ENCODE measurements at places on chromosomes 7 and 10. TPM values are rescaled to one million over a fixed set of nuclear protein-coding genes. Genes with fewer than 3 reads are reported as not detected.

The IFIT3 gene
- total RNA-seq = 6.0 TPM

The ASAH2B gene
- 2.1 TPM for total RNA-seq

The PRTFDC1 gene
- total RNA-seq = 5.9 TPM

The SNCG gene
- 1.5 TPM for total RNA-seq

The MEOX2 gene
- 8.9 TPM for total RNA-seq

The FAM171A1 gene
- 40.9 TPM for total RNA-seq

DNA sequence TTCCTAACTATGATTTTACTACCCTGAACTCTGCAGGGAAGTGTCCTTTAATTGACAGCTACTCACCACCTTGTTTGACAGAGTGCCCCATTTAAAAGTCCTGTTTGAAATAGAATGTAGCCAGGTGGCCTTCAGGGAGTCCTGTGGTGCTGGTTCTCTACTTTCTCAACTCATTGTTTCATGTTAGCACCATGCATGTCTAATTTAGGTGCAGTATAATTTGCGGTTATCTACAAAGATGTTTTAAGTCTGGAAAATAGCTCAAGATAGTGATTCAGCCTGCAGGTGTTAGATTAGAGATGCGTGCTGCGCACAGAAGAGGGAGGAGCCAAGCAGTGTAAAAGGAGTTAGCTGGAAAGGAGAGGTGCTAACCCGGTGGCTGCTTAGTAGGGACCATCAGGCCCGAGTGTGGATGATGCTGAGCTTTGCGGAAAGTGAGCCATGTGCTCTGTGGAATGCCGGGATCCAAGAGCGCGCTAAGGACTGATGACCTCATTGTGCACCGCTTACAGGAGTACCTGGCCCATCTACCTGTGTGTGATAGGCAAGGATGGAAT lies 1.2 kb downstream of the CCM2 start:
- H3K4me1 ChIP-seq = peaks cover 16% of the 10 kb centered on the region
- no peak for DNase-seq
- H3K36me3 ChIP-seq = no peaks in the 10 kb centered on the region
- H3K27ac ChIP-seq = peak overlapping the region; percentile 85

- H3K27me3 ChIP-seq = no peaks in the 10 kb centered on the region
- H3K36me3 ChIP-seq = peaks cover 31% of the 10 kb centered on the region
- H3K27ac ChIP-seq = no peak overlapping the region
Measured at GRCh38 chr10:118307859-118308258, 34.3 kb downstream of the FAM204A start.

DNA sequence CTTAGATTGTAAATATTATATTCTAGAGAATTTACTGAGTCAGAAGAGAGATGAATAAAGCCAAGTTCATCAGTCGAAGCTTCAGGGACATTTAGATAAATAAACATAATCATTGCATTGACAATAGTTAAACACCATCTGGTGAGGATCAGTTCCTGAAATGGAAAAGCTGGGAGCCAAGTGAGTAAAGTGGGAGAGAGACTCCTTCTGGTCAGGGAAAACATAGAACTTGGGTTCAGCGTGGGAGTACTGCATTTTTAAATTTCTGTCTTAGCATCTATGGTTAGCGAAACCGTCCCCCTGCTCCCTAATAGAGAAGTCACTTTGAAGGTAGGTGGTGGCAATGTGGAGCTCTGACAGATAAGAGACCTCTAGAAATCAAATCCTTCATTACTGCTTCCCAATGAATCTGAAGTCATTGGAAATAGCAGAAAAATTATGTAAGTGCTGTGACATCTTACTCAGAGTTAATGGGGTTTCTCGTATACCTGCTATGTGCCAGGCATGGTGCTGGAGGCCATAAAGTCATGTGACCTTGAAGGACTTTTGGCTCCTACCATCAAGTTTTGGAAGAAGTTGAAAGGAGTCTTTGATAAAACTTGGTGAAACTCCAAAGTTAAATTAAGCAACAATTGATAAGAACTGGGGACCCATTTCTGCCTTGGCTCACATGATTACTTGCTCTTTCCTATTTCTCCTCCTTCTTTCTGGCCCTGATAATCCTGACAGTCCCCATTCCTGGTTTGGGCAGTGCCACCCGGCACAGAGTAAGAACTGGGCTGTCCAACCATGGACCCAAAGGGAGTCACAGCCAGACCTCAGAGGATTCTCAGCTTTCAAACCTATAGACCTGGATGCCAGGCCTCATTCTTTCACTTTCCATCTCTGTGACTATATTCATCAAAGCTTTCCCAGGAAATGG lies 211.2 kb downstream of the C7orf25 start:
- DNase-seq = no peak
- H3K27ac ChIP-seq = no peak overlapping the region
- no peak overlapping the region for H3K4me3 ChIP-seq

DNA sequence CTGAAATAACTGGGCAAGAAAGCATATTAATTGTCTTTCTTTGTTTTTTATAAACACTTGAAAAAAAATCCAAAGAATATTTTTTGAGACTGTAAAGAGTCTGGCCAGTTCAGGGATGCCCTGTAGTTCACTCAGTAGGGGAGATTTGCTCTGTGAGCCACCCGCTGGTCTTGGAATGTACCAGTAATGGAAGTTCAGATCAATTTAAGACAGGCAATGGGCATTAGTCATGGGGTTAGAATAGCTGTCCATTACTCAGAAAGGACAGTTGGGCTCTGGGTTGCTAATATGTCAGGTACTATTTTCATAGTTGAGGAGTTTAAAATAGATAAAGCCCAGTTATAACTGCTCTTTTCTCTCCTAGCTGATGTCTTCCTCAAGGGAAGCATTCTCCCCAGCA lies 38.7 kb downstream of the A1CF start:
- H3K4me1 ChIP-seq = peaks cover 11% of the 10 kb centered on the region
- no peak overlapping the region for H3K4me3 ChIP-seq
- H3K27me3 ChIP-seq = no peaks in the 10 kb centered on the region
- H3K36me3 ChIP-seq = no peaks in the 10 kb centered on the region

DNA sequence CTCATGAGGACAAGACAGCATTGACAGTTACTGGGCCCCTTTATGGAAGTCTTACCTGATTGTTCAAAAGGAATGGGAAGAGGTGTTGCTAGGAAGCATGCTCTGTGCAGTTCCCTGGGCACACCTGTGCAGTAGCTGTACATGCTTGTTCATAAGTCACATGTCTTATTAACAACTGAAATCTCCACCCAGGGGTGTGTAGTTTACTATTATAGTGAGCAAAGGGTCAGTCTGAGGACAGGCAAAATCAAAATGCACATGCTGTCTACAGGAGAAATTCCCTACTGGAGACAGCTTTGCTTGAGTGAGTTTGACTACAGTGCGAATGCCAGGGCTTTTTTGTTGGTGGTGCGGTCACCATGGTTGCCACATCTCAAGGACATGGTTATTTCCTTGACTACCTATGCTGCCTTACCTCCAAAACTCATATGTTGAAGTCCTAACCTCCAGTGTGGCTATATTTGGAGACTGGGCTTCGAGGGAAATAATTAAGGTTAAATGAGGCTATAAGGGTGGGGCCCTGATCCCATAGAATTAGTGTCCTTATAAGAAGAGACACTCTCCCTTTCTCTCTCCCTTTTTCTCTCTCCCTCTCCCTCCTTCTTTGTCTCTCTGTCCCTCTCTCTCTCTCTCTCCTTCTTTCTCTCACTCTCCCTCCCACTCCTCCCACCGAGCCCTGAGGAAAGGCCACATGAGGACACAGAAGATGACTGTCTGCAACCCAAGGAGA lies 48.3 kb upstream of the RNF32 start:
- H3K4me3 ChIP-seq = no peak overlapping the region
- peaks cover 15% of the 10 kb centered on the region for H3K4me1 ChIP-seq
- no peak overlapping the region for H3K27ac ChIP-seq
- no peak for DNase-seq
- H3K36me3 ChIP-seq = peaks cover 5% of the 10 kb centered on the region
- H3K27me3 ChIP-seq = no peaks in the 10 kb centered on the region

DNA sequence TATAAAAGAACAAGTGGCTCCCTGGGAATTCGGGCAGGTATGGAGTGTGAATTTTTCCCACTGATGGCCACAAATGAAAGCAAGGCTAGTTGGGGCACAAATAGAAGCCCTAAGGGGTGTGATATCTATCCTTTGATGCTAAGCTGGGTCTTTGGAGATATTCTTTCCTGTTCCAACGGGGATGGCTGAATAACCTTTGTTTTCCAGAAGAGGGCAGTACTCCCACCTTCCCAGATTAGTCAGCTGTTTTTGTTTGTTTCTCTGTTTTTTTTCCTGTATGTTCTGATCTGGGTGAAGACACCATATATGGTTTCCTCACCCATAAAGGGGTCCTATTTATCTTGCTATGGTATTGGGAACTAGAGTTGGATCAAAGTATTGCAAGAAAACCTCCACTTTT lies 947.7 kb upstream of the SORCS1 start:
- H3K27ac ChIP-seq = no peak overlapping the region
- H3K4me3 ChIP-seq = no peak overlapping the region
- H3K27me3 ChIP-seq = no peaks in the 10 kb centered on the region
- no peak for DNase-seq
- H3K36me3 ChIP-seq = no peaks in the 10 kb centered on the region
- no peaks in the 10 kb centered on the region for H3K4me1 ChIP-seq

DNA sequence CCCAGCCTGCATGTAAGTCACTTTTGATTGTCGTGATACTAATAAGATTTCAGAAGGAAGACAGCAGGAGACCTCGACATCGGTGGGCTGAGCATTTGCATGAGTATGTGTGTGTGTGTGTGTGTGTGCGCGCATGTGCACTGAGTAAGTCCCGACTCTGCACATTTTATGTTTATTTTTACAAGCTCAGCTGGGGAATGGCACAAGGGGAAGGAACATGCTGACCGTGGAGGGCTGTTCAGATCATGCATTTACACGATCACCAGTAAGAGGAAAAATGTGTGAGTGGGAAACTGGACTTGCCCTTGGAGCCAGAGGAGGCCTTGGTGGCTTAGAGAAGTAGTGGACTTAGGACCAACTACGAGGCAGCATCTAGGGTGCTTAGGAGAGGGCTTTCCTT lies 41.3 kb downstream of the IL2RA start:
- no peaks in the 10 kb centered on the region for H3K4me1 ChIP-seq
- peaks cover 13% of the 10 kb centered on the region for H3K27me3 ChIP-seq
- no peak for DNase-seq
- H3K36me3 ChIP-seq = no peaks in the 10 kb centered on the region

DNA sequence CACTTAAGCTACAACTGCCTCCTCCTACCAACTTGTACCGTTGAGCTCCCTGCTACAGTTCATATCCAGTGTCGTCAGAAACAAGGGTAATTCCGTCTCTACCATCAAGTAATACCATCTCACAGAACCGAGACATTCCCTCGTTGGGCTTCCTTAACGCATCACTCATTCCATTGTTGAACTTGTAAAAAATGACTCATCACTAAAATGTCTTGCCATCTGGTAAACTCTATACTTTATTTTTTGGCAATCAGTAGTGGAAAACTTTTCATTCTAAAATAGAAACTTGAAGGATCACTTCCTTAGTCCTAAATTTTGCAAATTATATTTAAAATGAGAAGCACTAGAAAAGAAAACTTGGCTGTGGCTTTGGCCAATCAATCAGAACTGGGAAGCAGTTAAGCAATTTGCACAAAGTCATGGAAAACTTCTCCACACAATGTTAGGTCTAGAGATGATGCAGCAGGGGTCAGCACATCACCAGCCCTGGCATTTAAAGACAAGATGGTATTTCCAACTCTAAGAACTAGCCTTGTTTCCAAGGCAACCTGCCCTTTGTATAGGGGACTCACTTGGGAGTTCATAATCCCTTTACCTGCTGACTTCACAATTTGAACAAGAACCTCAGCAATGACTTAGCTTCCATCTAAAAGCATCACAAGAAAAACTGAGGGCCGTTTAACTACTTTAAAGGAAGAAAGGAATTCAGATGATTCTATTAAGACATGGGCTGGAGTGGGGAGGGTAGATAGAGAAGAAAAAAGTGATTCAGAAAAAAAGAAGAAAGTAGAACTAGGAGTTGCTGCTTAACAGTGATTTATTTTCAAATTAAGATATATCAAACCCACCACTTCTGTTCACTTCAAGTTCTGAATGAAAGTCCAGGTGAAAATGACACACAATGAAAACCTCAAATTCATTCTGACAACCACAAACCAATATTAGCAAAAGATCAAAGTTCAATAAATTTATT lies 288.1 kb downstream of the PARD3 start:
- peak overlapping the region; percentile 62 for H3K27ac ChIP-seq
- no peaks in the 10 kb centered on the region for H3K27me3 ChIP-seq
- DNase-seq = no peak
- peaks cover 34% of the 10 kb centered on the region for H3K4me1 ChIP-seq
- peaks cover 4% of the 10 kb centered on the region for H3K36me3 ChIP-seq
- no peak overlapping the region for H3K4me3 ChIP-seq

GRCh38 chr7:68892236-68892635 lies 706.0 kb upstream of the AUTS2 start:
- no peak overlapping the region for H3K27ac ChIP-seq
- H3K27me3 ChIP-seq = no peaks in the 10 kb centered on the region
- H3K4me1 ChIP-seq = peaks cover 4% of the 10 kb centered on the region
- H3K4me3 ChIP-seq = no peak overlapping the region

DNA sequence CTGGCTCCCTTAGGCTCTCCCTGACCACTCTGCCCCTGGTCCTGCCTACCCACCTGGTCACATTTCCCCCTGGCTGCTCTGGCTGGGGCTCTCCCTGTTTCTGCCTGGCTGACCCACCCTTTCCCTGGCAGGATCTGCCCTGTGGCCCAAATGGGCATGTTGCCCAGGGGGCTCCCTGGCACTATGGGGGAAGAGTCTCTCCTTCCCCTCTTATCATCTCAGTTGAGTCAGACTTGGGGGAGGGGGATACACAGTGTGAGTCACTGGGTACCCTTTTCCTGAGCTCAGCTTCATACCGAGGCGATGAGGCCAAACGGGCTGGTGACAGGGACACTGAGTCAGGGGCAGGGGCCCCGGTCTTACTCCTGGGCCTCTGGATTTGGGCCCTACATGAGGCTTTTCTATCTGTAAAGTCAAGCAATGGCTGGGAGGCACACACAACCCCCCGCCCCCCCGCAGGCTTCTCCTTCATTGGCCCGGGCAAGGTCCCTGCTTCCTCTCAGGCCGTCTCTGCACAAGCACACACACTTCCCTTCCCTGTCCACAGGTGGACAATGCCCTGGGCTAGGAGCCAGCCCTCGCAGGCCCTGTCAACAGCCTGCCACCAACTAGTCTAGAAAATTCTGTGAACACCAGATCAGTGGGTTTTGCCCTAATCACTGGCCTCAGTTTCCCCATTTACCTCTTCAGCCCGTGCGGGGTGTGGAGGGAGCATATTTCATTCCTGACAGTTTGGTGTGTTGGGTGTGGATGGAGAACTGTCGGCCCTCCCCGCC lies 627 bp upstream of the FLNC start:
- H3K27me3 ChIP-seq = no peaks in the 10 kb centered on the region
- peak overlapping the region; percentile 90 for H3K27ac ChIP-seq
- no peaks in the 10 kb centered on the region for H3K36me3 ChIP-seq
- no peak for DNase-seq

Measured in chondrocyte (in vitro differentiated cells).